Activated CD8-positive, alpha-beta T cell treated with anti-CD3 and anti-CD28 coated beads for 36 hours (primary cell): ENCODE measurements at places on chromosomes 3 and 15.

GRCh38 chr15:33963831-33964664 is 4.2 kb upstream of the CHRM5 start:
- no peak for DNase-seq

DNA sequence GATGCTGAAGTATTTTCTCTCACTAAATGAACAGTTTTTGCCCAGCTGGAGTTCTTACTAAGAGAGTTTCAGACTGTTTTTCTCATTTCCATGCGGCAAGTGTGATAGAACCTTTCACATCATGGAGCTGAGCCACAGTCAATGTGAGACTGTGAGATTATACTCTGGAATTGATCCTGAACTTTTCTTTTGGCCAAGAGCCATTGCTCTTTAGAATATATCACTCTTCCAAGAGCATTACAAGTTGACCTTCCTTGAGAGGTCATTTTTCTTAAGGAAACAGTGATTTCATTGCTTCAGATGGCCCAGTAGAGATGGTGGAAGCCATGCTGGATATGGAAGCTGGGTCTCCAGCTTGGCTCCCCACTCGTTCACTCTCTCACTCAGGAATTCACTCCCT is 212.9 kb upstream of the UMPS start:
- no peak for DNase-seq

- peak; percentile 85 for DNase-seq
These were observed 2.0 kb upstream of the SEMA3G start for GRCh38 chr3:52446631-52447511.

GRCh38 chr3:45760878-45761711 is 35.2 kb downstream of the SLC6A20 start:
- DNase-seq, result peak; percentile 60

- DNase-seq, result no peak
These were observed 42.9 kb downstream of the UACA start for GRCh38 chr15:70720228-70721016.

- no peak for DNase-seq
These were observed 29.6 kb downstream of the ONECUT1 start for GRCh38 chr15:52760562-52760961.

DNA sequence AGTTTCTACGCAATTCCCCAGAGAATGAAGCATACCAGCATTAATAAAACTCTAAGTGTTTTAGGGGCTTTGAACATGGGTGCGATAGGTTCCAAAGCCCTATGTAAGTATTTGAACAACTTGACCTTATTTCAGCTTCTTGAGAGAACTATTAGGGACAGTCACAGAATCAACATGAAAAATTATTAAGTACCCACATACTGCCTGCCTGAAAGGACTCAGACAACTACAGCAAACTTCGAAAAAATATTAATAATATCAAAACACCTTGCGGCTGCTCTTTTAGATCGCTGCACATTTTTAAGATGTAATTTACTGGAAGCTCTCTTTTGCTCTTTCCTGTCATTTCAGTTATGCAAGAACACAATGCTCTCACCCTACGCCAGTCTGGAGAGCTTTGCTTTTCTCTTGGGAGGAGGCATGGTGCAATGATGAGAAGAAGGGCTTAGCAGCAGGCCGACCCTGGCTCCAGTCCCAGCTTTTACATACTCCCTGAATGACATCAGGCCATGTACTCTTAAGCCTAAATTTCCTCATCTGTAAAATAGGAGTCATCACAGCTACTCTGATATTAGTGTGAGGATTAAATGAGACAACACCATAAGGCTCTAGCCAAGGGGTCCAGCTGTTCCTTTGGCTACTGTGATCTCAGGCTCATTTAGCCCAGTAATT is 640.7 kb downstream of the FHIT start:
- no peak for DNase-seq

DNA sequence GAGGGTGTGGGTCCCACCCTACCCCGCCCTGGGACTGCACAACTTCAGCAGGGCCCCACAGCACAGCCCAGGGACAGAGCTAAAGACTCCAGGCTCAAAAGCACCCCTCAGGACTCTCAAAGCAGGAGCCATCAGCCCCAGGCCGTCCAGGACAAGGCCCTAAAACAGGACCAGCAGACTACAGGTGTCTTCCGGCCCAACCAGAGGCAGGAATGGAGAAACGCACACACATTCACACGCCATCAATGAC is 26.1 kb downstream of the ATRIP start:
- no peak for DNase-seq

- no peak for DNase-seq
These were observed 49.2 kb downstream of the ARHGAP11B start for GRCh38 chr15:30675126-30675525.

DNA sequence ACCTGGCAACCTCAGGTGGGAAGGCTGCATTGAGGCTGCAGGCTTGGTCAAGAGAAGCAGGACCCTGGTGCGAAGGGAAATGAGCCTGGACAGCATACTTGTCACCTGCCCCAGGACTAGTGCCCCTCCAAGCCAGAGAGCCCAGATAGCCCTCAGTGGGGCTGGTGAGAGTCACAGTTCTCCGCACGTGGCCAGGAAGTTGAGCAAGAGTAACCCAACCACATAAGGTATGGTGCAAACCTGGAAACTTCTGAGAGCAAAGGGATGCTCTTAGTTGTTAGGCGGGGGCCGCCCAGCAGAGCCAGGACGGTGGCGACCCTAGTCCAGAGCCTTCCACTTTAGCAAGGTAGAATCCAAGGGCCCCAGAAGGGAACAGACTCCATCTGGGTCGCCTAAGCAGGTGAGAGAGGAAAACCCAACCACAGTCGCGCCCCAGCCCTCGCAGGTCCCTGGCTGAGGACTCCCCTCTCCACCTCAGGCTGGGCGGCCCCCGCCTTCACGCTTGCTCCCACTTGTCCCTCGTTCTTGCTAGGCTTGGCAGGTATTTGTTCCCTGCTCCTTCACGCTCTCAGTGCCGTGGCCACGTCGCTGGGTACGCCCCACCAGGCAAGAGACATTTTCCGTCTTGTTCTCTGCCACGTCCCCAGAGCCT is 1.1 kb upstream of the VPS18 start:
- DNase-seq, result no peak

- no peak for DNase-seq
These were observed 77.6 kb upstream of the XXYLT1 start for GRCh38 chr3:195348426-195349115.
